ENCODE measurements at places on chromosomes 3 and 15.

DNA sequence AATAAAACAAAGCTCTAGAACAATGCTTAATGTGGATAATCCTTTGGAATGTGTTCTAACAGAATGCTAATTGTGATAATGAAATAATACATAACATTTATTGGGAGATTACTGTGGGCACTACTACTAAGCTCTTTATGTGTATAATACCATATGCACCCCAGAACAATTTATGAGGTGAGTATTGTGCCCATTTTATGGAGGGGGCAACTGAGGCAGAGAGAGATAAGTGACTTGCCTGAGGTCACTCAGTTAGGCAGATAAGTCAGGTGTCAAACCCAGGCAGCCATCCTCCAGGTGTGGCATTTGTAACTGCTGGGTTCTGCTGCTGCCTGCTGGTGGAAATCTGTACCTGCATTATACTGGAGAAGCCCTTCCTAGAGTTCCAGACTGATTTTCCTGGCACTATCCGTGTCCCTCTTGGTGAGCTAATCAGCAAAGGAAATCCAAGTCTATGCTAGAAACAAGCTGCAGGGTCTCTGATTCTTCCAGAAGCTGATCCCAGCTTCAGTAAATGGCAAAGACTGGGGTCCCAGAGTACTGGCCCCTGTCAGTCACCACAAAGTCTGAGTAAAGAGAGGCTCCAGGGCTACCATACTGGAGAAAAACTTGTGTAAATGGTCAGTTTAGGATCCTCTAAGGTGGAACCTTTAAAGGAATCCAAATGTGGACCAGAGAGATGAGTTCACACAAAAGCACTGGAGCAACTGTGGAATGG is 22.6 kb upstream of the RBP1 start:
- no peak for DNase-seq

DNA sequence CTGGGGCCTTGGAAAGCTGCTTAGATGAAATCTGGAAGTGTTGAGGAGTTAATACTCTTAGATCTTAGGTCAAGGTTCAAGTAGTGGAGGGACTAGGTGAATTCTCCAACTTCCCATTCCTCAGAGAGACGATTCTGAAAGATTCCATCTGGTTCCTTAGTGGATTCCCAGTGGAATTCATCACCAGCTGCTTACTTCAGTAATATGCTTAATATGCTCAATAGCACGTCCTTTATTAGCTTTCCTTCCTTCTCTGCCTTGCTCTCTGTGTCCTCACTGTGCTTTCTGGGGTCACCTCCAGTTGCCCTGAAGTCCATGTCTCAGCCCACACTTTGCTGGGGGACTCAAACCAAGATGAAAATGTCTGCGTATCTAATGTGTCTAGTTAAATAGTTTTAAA is 31.0 kb downstream of the CEP63 start:
- no peak for DNase-seq

- DNase-seq: no peak
Measured at GRCh38 chr15:90386221-90386620, 1.8 kb upstream of the IQGAP1 start.

GRCh38 chr3:31331278-31331677 is 201.4 kb upstream of the STT3B start:
- no peak for DNase-seq

DNA sequence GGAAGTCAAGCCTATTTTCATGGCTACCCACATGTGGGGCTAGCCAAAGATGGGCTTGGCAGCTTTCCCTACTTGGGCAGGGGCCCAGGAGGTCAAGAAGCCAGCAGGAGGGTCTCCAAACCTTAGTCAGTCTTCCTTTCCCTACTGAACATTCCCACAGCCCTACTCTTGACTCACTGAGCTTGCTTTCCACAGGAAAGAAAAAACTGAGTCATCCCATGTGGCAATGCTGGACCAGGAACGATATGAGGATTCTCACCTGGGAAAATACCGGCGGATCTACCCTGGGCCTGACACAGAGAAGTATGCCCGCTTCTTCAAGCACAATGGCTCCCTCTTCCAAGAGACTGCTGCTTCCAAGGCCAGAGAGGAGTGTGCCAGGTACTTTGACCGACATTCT is 3.7 kb upstream of the NGRN start:
- no peak for DNase-seq

- DNase-seq: no peak
Measured at GRCh38 chr15:74873756-74874424, 725 bp upstream of the SCAMP2 start.

DNA sequence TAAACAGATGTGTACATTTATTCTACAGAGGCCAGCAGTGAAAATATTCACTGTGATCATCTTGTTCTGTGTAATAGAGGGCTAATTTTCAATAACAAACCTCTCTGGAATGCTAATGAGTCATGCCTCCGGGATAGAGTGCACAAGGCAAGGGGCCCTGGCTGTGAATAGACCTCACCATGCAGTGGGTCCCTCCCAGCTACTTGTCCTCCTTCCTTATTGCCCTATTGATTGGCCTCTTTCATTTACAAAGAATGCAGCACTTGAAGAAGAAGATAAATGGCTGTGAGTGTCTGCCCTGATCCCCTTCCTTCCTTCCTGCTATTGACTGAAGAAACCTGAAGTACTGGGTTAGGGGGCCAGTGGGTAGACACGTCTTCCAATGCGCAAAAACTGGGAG is 436.3 kb downstream of the WDR72 start:
- no peak for DNase-seq

DNA sequence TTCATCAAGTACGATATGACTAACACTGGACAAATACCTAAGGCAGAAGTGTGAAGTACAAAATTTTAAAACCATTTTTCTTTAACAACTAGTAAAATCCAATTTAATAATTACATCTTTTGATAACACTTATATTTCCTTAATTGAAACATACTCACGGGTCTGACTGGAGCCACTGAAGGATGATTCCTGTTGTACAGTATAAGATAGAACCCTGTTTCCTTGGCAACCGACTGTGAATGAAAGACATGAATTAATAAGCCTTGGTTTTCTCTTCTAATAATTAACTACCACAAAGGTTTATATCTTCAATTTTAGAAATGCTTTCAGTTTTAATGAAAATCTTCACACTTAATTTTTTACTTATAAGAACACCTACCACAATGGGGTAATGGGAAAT is 19.4 kb downstream of the DHX36 start:
- no peak for DNase-seq

GRCh38 chr3:172155897-172156585 is 116.7 kb downstream of the FNDC3B start:
- no peak for DNase-seq

- DNase-seq: no peak
Measured at GRCh38 chr3:104190681-104191080, 1176.0 kb upstream of the ALCAM start.

DNA sequence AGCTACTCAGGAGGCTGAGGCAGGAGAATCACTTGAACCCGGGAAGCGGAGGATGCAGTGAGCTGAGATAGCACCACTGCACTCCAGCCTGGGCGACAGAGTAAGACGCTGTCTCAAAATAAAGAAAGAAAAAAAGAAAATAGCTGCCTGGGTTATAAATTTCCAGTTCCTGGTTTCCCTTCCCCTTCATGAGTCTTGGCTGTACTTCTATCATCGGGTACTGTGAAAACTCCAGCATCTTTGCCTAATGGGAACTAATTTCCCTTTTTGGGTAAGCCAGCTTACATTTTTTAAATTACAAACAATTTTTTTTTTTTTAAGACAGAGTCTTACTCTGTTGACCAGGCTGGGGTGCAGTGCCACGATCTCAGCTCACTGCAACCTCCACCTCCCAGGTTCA is 15.0 kb downstream of the DENND4A start:
- DNase-seq: no peak

GRCh38 chr15:57355259-57355658 is 21.0 kb upstream of the CGNL1 start:
- DNase-seq: no peak

DNA sequence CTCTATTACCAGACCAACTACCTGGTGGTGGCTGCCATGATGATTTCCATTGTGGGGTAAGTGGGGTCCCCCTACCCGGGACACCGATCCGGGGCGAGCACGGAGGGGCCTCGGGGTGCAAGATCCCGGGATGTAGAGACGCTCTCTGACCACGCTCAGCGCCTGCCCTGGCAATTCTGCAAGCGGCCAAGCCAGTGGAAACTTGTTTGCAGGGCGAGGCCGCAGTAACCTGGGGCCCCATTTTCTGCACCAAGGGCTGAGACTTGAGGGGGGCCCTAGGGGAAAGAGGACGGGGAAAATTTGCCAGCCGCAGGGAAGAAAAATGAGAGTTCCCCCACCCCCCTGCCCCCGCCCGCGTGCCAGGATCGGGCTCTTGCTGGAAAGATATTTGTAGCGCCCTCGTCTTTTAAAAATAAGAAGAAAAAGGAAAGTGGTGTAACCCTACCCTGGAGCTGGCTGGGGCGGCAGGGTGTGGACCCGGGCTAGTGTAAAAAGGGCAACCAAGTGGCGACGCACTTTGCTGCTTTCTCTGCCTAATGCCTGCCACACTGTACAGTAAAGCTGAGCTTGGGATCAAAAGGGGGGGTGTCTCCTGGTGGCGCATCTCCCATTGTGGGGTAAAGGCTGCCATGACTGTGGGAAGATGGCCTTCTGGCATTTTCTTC is 563 bp downstream of the ARL6IP5 start:
- DNase-seq: no peak

DNA sequence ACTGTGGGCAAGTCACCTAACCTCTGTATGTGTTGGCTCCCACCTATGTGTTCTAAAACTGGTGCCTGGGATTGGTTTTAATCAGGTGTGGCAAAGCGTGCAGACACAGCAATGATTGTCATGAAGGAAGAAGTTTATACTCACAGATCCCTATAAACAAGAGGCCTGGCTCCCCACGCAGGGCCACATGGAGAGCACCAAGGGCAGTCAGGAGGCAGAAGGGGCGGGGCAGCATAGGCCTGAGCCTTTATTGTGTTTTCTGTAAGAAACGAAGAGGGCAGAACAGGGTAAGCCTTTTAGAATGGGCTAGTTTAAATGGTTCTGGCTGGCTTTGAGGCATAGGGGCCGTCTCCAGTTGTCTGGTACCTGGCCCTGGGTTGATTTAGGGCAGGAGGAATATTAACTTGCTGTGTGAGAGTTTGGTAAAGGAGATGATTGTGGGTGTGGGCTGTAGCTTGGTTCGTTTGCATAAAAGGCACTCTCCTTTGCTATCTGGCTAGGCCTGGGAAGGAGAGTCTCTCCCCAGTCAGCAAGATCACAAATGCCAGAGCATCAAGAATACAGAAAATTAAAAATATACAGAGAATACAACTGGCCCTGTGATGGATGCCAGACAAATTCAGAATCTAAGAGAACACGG is 2.2 kb upstream of the FBXW12 start:
- no peak for DNase-seq

GRCh38 chr3:186360779-186361178 is 1.3 kb downstream of the DGKG start:
- DNase-seq: no peak

DNA sequence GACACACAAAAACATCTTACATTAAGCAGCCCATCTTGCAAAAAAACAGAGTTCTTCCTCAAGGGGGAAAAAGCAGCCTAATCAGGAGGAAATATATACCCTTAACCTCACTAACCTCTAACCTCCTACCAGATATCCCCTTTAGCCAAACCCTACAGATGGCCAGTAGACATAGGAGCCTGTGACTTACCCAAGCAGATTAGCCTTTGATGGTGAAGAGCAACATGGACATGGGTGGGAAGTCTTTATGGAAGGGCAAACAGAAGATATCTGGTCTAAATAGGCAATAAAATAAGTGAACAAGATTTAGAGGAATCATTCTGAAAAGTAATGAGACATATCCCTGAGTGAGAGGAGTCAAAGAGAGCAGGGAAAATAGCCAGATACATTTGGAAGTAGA is 119.4 kb upstream of the ARPP21 start:
- no peak for DNase-seq

- DNase-seq: no peak
Measured at GRCh38 chr15:76328958-76329357, 7.6 kb upstream of the ISL2 start.

DNA sequence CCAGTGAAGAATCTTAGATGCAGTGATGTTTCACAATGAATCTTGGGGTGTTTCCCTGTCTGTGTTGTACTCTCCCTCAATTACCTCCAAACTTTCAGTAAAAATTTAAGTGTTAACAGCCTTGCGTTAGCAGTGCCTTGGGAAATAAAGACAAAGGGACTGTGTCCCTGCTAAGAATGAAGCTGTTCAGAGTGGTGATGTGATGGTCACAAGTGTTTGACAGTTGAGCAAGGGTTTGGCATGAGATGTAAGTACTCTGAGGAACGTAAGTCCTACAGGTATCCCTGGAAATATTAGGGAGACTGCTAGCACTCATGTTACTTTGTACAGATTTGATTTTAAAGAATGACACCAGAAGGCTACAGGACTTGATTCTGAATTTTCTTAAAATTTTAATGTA is 304.3 kb upstream of the DPH6 start:
- no peak for DNase-seq

DNA sequence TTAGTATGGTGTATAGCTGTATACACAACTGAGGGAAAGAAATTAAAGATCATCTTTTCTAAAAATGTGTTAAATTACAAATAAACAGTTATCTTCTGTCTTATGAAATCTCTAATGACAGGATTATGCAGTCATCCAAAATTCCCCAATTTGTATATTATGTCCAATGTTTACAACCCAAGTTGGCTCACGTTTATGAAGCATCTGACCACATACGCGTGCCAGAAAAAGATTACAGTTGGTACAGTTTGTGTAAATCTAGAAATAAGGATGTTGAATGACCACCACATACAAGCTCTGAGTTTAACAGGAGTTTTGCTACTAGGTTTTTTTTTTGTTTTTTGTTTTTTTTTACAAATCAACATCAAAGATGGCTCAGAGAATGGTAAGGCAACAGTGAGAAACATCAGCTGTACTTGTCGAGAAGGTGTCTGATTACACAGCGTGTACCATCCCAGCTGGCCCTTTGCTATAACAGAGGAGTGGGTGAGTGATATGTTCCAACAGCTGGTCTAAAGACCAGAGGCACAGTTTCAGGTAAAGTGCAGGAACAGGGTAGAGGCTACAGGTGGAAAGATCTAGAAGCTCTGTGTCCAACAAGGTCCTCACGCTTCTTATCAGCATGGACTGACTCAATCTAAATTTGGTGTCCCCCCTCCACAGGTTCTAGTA is 47.1 kb downstream of the USF3 start:
- no peak for DNase-seq

DNA sequence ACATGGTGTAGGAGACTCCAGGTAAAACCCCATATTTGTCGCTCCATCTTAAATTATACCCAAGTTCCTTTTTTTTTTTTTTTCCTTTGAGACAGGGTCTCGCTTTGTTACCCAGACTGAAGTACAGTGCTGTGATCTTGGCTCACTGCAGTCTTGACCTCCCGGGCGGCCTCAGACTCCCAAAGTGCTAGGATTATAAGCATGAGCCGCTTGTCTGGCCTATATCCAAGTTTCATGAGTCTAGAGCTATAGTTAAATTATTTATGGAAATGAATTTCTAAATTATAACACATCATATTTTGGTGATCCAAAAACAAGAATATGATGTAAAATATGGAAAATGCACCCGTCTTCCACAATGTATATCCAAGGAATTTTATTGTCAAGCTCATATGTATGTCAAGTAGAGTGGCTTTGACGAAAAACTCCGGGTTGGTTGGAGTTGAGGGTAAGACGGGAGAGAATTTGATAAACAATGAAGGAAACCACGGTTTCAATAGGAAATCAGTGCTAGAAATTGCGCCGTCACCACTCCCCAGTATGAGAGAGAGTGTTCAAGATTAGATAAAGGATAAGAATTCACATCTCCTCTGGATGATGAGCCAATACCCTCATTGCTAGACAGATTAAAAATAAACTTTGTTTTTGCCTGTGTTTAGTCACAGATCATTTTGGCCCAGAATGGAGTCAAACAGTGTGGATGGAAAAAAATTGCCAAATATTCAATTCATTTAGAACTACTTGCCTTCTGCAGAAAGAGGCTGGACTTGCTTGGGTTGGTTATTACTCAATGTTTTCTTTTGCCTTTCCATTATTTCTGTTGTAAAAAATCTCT is 209.2 kb upstream of the NR2F2 start:
- peak; percentile 37 for DNase-seq
